ENCODE measurements at places on chromosomes 16 and 17. TPM values are rescaled to one million over a fixed set of nuclear protein-coding genes. Genes with fewer than 3 reads are reported as not detected.

The CCL16 gene
- total RNA-seq, result not detected

The DPEP2 gene
- 0.98 TPM for total RNA-seq

The CLDN6 gene
- total RNA-seq, result 0.49 TPM

The SLFN14 gene
- total RNA-seq, result 0.25 TPM

The CCL22 gene
- total RNA-seq, result not detected

The SCGB1C2 gene
- total RNA-seq, result not detected

The G6PC1 gene
- not detected for total RNA-seq

The NPIPB9 gene
- total RNA-seq, result 2.0 TPM

The GUCY2D gene
- total RNA-seq, result 0.25 TPM

The SLC9A5 gene
- total RNA-seq, result 1.2 TPM

All from temporal lobe (tissue), 4 donors.